ENCODE measurements at places on chromosomes 7 and 10.

- no peak for DNase-seq
These were observed 53.9 kb downstream of the SYPL1 start for GRCh38 chr7:106057962-106058927.

- DNase-seq = no peak
These were observed 51.6 kb downstream of the TFPI2 start for GRCh38 chr7:93838966-93839365.

GRCh38 chr7:139909379-139910050, 80.5 kb downstream of the TBXAS1 start:
- DNase-seq = peak; percentile 65

DNA sequence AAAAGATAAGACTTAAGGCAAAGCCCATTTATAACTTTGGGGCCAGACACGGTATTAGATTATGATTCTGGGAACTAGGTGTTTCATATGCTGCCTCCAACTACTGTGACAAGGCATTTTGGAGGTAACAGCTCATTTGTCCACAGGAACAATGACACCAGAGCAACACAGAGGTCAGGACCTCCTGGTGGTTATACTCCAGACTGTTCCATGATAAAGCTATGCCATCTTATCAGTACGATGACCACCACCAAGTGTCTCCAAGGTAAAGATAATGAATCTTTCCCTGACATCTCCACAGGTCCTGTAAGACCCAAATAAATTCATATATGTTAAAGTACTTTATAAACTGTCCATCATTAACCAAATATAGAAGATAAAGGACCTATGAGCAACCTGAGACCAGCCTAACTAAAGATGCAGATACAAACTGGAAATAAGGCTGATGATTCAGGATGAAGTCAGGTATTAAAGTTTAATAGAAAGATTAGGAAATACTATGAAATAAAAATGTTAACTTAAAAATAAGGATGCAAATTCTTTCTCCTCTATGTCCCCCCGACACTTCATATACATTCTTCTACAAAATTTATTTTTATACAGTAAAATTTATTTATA, 26.2 kb downstream of the CUL2 start:
- DNase-seq = no peak

GRCh38 chr7:114242992-114243507, 171.6 kb upstream of the FOXP2 start:
- peak; percentile 41 for DNase-seq

DNA sequence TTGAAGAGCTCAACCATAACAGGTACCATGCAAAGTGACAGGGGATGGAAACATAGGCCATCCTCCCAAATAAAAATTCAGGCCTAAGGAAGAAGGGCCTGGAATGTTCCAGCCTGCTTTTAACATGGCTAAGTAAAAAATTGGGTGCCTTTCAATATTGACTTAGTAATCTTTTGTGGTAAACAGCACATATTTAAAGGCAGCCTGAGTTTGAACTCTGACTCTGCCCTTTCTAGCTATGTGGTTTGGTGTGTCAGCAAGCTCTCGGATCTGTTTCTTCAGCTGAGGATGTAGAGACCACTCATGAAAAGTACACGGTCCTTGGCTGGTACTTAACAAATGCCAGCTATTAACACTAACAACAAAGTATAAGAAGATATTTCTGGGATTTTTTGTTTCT, 191.8 kb upstream of the CDCA7L start:
- peak; percentile 66 for DNase-seq

All from astrocyte of the spinal cord (primary cell).